ENCODE measurements at places on chromosomes 12 and 14.

GRCh38 chr12:41476499-41477439 lies 288.6 kb downstream of the PDZRN4 start:
- no peak for DNase-seq

DNA sequence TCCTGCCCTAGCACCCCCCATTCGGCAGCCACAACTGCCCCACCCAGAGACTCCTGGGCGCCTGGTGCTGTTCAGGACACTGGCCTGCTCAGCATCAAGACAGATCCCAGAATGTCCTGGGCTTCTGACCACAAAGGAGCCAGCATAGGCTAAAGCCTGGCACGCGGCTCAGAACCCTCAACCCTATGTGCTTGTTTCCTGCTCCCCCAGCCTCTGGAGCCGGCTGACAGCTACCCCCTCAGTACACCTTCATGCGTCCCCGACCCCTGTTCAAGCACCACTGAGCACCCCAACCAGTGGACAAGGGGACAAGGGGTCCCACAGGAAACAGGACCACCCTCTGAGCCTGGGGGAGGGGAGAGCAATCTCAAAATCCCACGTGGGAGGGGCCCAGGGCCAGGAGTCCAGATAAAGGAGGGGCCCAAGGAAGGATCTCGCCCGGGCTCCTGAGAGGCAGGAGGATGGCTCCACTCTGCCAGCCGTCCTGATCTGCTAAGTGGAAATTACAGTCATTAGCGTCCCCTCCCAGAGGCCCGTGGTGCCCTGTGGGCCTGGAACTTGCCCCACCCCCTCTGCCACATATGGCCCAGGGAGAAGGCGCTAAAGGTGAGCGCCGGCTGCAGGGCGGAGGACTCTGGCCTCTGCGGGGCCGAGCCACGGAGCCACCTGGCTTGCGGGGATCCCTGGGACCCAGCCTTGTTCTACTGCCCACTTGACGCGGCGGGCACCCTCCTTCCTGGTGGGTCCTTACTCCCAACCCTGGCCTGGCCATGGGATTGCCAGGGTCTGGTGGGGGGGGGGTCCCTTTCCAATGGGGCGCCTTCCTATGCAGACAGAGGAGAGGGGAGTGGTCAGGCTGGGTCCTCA lies 27.2 kb upstream of the GPR132 start:
- no peak for DNase-seq

DNA sequence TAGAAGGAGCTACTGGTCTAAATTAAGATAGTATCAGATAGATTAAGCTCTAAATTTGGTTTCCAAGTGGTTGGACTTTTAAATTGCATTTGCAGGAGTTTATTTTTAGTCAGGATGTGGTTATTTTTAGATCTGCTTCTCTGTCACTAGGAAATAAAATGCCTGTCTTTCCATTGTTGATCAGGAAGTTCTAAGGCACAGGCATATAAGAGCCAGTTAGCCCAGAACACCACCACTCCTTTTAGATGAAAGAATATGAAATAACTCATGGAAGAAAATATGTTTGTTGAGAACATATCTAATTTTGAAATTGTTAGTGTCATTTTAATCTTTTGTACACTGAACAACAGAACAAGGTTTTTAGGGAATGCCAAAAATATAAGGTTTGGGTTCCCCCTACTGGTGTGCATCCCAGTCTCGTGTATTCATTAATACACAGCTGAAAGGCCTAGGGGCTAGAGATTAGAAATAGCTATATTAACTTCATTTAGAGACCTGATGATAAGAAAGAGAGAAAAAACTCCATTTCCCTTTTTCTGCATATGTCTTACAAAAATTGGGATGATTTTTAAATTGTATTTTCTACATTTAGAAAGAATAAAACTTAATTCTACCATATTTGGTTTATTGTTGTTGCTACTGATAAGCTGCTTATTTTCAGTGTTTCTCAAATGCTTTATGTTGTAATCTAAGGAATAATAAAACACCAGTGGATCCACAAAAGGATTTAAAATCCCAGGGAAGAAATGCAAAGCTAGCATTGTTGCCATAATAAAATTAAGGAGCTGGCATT lies 67.2 kb downstream of the RIC8B start:
- peak; percentile 34 for DNase-seq

DNA sequence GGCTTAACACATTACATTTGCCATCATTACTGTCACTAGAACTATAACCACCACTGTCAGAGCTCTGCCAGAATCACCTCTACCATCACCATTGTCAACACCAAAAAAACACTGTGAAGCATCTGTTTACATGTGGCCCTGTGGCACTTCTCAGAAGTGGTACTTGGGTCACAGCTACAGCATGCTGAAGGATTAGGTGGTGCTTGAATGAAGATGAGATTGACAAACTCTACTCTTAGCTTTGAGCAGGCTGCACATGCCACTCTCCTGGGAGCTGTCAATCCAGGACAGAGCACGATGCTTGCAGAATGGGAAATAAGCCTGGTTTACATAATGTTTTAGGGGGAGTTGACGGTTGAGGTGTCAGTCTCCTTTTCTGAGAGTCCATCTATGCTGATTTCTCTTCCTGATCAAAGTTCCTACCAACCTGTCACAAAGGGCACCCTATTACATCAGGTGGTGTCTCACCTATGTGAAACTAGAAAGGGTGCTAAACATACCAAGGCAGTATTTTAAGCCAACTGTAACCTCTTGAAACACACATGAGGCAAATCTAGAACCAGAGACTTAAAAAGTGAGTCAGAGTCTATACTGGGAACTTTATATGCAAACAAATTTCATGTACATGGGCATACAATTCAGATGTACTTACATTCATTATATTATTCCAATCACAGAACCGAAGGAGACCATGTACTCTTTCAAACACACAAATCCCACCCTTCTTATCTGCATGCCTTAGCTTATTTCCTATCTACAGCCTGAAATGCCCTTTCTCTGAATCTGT lies 258.7 kb downstream of the EMP1 start:
- no peak for DNase-seq

GRCh38 chr12:14664434-14665023 lies 31.9 kb downstream of the GUCY2C start:
- peak; percentile 62 for DNase-seq

DNA sequence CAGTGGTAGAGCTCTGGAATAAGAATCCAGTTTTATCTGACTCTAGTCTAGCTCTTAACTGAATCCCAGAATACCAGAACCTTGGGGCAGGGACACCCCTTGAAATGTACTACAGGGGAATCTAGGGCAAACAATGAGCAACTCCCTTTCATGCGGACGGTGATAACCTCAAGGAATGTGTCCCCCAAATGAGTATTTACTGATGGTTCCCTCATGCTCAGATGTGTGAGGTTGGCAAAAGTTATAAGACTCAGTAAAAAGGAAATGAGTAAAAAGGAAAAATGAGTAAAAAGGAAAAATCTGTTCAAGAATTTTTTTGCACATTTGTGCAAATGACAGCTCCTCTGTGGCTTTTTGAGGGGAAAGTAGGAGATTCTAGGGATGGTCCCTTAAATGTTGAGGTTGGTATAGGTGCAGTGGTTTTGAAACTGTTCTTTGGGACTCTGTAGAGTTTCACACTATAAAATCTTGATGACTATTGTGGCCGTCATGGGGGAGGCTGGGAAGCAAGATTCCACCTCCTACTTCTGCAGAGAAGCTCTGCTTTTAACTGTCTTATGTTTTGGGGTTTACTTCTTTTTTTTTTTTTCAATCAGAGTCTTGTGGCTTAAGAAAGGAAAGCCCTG lies 58.6 kb downstream of the NRXN3 start:
- no peak for DNase-seq

GRCh38 chr14:101082036-101082435 lies 178.5 kb upstream of the RTL1 start:
- DNase-seq = no peak

DNA sequence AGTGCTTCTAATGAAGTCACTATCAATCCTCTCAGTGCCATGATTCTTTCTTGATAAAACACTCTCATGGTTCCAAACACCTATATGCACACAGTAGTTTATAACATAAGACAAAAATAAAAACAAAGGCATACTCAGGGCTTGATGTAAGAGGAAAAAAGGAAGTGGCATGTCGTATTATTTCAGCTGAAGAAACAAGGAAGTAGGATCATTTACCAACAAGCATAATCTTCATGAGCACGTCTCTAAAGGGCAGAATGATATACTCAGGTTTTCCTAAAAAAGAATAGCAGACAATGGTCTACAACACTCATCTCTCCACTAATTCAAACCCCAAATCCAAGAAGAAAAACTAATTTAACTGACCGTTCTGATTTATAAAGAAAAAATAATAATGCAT lies 33.9 kb downstream of the NUMB start:
- no peak for DNase-seq

DNA sequence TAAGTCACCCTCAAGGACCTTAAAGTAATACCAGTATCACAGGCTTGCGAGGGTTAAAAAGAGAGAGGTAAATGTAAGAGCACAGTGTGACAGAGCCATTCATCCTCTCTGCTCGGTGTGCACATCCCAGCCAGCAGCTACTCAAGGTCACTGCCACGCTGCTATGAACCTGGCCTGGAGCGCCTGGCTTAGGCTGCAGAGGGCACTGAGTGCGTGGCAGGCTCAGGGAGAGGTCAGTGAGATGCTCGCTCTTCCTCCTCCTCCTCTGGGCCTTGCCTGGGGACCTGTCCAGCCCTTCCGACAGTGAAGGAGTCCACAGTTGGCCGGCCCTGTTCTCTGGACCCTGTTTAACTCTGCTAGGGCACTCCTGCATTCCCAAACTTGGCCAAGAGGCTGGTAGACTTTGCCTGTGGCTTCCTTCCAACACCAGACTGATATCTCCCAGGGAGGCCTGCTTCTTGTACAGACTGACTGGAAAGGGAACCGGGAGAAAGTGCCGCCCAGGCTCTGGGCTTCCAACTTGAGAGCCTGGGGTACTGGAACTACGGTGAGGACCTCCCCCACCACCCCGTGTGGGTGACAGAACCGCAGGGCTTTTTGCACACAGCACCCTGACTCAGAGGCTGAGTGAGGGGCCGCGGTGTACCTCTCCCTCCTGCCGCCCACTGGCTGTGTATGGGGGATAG lies 62.6 kb upstream of the CORO1C start:
- DNase-seq = no peak

DNA sequence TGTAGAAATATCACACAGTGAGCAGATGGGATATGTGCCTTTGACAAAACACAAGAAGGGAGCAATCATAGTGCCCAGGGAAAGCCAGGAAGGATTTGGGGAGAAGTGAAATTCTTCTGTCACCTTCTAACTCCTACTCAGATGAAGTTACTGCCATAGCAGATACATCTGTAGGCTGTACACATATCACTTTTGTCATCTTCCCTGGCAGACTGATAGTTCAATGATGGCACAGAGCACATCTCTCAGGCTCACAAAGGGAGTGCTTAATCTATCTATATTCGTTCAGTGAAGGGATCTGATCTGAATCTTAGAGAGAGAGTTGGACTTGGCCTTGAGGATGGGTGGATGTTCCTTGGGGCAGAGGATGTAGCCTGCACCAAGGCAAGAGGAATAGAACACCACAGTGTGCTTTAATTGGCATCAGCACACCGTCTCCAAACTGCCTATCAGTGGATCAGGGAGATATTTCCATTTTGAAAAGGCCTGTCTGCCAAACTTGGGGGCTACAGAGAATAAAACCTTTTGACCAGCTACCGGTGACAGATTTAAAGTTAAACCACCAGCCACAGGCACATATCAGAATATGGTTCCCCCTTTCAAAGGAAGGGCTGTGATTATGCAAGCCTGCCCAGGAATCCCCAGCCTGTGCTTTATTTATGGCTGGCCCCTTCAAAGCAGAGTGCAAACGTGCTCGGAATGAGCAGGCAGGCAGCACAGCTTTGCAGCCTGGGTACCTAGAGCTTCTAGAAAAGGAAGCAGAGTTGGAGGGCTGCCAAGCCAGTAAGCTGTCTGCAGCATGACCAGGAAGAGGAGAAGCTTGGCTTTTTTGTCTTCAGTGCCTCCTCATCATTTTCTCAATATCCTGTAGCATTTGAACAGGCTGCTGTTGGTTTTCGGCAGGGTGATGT lies 165.5 kb upstream of the DYRK2 start:
- peak; percentile 66 for DNase-seq

DNA sequence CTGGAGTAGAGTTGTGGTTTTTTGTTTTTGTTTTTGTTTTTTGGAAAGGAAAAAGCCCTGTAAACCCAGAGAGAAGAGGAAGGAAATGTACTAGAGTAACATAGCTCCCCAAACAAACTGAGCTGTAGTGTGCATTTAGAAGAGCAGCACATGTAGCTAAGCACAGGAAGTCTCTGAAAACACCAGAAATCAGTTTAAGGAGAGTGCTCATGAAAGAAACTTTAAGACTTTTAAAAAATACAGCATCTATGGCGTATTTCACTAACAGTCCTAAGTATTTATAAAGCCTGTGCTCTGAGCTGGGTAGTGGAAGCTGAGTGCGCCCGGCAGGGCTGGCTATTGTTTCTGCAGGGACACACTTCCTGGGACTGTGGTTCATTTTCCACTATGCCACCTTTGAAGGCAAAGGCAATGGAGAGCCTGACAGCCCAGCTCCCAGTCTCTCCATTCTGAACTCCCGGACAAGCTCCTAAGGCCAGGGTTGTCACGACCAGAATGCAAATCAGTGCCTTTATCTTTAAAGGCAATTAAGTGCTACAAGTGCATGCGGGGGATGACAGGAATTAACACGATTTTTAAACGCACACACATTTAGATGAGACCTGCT lies 45.4 kb downstream of the NIN start:
- no peak for DNase-seq

- DNase-seq = no peak
Observed at GRCh38 chr12:1932264-1932777, 13.9 kb upstream of the CACNA2D4 start.

DNA sequence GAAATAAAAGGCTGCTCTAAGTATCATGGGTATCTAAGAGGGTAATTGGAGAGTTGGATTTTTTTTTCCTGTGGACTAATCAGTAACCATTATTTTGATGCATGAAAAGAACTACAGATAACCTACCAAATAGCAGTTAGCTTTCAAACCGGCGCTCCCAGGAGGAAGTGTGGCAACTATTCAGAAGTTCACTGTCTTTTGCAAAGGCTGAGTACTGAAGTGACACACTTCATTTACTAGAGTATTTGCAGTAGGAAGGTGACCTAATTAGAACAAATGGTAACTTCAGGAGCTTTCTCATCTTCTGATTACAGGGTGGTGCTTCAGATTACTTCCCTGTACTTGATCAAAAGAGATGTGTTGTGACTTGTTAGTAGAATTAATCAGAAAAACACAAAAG lies 87.7 kb downstream of the PELI2 start:
- no peak for DNase-seq

DNA sequence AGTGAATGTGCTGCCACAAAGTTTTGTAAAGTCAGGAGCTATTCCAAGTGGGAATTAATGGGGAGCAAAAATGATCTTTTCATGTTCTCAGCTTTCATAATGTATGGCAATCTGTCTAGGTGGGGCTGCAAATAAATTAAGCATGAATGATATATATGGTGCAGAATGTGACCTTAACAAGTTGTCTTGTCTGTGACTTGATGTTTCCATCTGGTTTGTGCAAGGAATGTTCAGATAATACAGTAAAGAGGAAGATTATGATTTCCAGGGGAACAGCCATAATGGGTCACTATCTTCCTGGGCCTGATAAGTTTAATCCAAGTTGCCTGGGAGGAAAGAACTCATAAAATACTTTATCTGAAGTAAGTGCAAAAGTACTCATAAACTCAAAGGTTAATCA lies 1815.8 kb upstream of the FLRT2 start:
- DNase-seq = no peak

- no peak for DNase-seq
Observed at GRCh38 chr12:66508025-66508424, 170.9 kb downstream of the GRIP1 start.

GRCh38 chr12:76519538-76519937 lies 40.0 kb downstream of the OSBPL8 start:
- DNase-seq = no peak
